ENCODE measurements at places on chromosomes 3 and 15.

DNA sequence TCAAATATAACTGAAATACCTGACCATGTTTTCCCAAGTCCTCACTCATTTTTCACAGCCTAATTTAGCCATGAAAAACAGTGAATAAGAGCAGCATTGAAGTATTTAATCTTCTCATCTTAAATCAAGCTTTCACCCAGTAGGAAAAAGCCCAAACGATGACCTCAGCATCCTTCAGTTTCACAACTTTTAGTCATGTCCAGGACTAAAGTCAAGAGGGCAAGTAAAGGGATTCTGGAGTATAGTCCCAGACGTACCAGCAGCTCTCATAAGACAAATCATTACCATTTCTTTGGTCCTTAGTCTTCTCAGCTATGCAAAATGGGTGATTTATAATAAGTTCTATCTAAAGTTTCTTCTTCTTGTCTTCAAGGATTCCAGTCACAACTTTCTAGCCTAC, 237.3 kb downstream of the IL5RA start:
- no peak for DNase-seq

- DNase-seq = no peak
These were observed 8.7 kb downstream of the PLS1 start for GRCh38 chr3:142604940-142605339.

DNA sequence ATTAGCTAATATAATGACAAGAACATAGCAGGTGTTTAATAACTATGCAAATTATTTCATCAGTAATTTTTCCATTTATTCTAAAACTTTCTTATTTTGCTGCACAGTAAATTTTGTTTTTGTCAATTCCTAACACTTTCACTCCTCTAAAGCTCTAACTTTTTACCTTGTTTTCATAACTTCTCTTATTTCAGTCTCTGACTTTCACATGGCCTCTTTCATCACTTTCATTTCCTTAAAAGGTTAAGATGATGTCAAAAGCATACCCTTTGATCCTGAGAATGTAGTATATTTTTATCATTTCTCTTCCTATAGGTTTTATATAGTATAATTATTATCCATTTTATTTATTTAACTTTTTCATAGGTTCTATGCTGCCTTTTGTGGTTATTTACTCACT, 1325.8 kb upstream of the ALCAM start:
- DNase-seq = no peak

GRCh38 chr3:41448396-41448795, 249.1 kb downstream of the CTNNB1 start:
- DNase-seq = no peak

DNA sequence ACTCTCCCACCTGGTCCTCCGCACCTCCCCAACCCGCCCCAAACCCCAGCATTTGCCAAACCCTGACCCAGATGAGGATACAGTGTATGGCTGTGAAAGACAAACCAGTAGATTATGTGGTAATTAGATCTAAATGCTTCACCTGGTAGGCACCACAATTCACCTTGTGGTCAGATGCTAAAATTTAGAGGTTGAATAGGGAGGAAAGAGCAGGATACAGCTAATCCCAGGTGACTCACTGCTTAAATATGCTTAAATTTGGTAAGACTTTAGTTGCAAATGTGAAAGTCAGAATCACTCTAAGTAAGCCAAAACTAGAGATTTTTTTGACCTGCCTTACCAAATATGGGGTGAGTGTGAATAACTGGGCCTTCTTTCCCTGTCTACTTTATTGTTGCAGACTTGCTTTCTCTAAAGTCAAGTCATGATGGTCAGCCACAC, 105.5 kb downstream of the MME start:
- DNase-seq = no peak

GRCh38 chr3:64708456-64708855, 20.7 kb upstream of the ADAMTS9 start:
- no peak for DNase-seq

- no peak for DNase-seq
These were observed 29.2 kb downstream of the HACL1 start for GRCh38 chr3:15572138-15572537.
